ENCODE measurements at places on chromosomes 16 and 17. TPM values are rescaled to one million over a fixed set of nuclear protein-coding genes. Genes with fewer than 3 reads are reported as not detected.

The RGS11 gene
- total RNA-seq = 36.9 TPM

The G6PC1 gene
- total RNA-seq = not detected

- DNase-seq = no peak
Measured at GRCh38 chr16:66520406-66521170, 29.3 kb downstream of the TK2 start.

- no peak for DNase-seq
Measured at GRCh38 chr17:62085511-62086408, 20.7 kb upstream of the MED13 start.

DNA sequence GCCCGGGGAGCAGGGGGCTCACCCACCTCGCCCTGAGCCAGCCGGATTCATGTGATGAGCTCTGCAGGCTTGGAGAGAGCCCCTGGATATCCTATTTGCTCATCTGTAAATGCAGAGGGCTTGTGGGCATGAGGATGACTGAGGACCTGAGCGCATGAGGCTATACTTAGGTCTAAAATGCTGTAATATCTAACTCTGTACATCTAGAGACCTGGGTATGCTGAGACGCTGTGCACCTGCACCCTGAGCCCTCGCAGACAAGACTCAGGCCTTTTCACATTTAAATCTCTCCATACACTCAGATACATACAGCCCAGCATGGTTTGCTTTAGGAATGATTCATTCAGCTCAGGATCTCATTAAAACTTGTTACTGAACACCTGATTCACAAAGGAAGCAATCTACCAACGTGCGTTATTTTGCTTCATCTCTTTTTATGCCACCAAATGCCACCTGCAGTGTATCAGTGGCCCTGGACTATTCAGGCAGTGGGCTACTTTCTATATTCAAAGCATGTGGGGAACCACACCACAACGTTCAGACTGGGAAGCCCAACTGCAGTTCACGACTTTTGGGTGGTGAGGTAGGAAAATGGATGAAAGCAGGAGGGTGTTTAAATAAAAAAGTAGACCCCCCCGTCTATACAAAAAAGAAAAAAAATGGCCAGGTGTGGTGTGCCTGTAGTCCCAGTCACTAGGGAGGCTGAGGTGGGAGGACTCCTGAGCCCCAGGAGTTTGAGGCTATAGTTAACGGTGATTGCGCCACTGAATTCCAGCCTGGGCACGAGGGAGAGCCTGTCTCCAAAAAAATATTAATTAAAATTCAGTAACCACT is 12.0 kb downstream of the USP7 start:
- DNase-seq = no peak

DNA sequence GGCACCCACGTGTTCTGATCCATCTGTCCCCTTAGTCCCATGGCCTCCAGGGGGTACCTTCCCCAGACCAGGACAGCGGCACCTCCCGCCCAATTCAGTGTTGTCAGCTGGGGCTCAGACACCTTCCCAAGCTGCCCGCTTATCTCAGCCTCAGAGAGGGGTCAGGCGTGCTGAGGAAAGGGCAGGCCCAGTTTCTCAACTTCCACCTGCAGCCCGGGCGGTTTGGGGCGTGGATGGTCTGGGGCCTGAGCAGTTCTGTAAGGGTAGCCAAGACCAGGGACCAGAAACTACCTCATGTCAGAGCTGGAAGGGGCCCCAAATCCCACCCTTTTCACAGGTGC is 5.1 kb downstream of the PLCD3 start:
- DNase-seq = no peak

DNA sequence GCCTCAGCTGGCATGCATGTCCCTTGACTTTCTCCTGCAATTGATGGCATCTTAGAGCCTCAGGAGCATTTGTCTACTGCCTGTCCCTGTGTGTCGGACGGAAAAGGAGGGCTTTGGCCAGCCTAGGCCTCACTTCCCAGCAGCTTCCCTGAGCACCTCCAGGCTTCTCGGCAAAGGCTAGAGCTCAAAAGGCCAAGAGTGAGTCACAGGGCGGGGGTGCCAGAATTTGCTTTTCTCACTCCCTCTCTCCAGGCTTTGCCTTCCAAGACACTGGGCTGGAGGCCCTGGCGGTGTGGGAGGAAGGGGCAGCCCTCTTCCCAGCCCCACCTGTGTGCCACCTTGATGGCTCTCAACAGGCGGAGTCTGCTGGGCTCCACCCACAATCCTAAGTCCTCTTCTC is 107.3 kb upstream of the MAF start:
- DNase-seq = no peak

All from tibial nerve (tissue), 4 donors.